ENCODE measurements at places on chromosomes 6 and 20.

- no peak overlapping the region for H3K4me3 ChIP-seq
- H3K27ac ChIP-seq = no peak overlapping the region
- no peak for DNase-seq
Measured at GRCh38 chr6:131146865-131147264, 11.6 kb downstream of the AKAP7 start.

DNA sequence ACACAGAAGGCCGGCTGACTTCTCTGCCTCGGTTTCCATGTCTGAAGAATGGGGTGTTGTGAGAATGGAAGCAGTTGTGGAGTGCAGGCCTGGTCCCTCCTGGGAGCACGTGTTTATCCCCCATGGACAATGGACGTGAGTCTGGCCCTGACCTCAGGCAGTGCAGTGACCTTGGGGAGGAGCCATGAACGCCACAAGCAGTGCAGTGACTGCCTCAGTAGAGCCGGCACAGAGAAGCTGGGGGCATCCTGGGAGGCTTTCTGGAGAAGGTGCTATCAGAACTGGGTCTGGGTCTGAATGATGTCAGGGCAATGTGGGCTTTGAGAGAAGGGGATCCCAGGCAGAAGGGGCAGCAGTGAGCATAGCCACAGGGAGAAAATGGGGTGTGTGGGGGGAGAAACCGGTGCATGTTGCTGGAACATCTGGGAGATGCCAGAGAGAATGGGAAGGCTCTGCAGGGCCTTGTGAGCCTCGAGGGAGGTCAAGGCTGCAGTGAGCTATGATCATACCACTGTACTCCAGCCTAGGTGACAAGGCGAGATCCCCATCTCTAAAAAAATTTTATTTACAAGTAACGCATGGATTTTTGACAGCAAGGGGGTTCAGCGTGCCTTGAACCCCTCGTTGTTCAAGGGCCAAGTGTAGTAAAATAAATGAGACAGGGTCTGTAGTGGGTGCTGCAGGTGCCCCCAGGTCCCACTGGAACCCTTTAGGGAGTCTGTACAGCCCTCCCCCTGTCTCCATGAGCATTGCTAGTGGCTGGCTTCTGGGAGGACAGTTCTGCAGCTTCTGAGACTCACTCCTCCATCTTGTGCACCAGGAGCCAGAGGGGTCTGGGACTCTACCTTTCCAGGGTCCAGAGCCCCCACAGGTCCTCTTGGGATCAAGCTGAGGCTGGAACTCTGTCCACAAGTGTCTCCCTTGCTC is 27.0 kb upstream of the ZBP1 start:
- H3K4me3 ChIP-seq = no peak overlapping the region
- peaks cover 31% of the 10 kb centered on the region for H3K36me3 ChIP-seq
- no peak for DNase-seq
- no peaks in the 10 kb centered on the region for H3K4me1 ChIP-seq

DNA sequence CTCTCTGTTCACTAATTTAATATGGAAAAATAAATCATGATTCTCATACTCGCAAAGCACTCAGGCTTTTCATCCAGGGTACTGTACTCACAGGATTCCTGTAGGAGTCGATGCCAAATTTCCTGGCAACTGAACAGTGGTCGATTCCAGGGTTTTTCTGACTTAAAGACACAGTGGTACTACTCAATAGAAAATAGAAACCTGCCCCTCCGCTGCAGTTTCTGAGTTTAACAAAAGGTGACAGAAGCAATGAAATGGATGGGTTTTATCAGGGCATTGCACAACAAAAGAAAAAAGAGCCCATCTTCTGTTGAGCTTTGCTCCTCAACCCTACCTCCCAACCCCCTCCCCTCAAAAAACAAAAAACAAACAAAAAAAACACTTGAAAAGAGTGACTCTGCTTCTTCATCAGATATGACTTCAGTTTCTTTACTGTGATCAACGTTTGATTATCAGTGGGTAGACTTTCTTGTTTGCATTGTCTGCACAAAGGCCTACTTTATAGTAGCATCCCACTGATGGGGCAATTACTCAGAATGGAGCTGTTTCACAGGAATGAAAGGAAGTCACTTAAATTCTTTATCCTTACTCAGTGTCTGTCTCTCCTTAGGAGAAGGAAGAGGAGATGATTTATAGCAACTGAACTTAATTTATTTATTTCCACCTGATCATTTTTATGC is 96.2 kb upstream of the FOXO3 start:
- H3K36me3 ChIP-seq = no peaks in the 10 kb centered on the region
- no peak for DNase-seq
- H3K27ac ChIP-seq = no peak overlapping the region

DNA sequence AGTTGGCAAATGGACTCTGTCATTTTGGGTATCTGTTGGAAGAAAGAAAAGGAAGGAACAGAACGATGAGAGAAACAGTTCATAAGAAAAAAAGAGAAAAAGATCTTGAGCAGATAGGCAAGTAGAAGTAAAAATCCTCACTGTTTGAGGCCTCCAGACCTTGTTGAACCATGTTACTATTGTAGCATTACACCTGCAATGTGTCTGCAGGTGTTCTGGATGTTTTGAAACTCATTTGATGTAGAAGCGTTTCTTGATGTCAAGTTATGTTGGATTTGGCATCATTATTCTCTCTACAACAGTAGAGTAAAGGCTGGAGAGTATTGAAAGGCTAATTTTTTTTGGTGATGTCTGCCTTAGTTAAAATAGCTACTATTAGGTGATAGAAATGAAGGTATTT is 108.7 kb downstream of the CARMIL1 start:
- DNase-seq = no peak
- H3K4me1 ChIP-seq = peaks cover 31% of the 10 kb centered on the region
- H3K27ac ChIP-seq = peak overlapping the region; percentile 75
- no peaks in the 10 kb centered on the region for H3K27me3 ChIP-seq
- peak overlapping the region; percentile 33 for H3K4me3 ChIP-seq
